ENCODE measurements at places on chromosomes 2 and 18.

DNA sequence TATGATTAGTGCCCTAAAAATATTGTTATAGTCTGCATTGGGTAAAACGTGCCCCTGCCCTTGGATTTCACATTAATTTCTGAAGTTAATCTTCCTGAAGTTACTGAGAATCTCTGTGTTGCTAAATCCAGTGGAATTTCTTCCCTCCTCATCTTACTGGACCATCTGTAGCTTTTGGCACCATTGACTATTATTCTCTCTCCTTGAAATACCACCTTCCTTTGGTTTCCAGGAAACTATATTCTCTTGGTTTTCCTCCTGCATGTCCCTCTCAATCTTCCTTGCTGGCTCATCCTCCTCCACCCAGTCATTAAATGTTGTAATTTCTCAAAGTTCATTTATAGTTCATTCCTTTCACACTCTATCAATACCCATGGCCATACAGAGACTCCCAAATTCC, 110.6 kb upstream of the SLC35G4 start:
- no peak for DNase-seq

- no peak for DNase-seq
These were observed 38.8 kb upstream of the ERMN start for GRCh38 chr2:157364257-157364974.

DNA sequence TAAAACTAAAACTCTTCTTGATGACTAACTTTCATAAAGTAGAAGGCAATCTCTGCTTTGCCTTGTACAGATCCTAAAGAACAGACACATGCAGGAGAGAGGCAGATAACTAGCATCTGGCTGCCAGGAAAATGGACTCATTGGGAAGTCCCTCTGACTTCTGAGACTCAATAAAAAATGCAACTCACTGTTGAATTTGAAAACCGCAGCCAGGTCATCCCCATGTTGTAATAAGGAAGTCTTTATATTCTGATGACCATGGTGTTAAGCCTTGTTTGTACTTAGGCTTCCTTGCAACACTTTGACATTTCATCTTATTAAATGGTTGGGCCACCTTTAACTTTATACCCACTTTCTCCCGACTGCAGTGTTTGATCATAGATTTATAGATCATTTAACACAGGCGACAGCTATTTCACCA, 375.1 kb upstream of the KCNH7 start:
- DNase-seq: no peak

- no peak for DNase-seq
These were observed 286.5 kb upstream of the REV1 start for GRCh38 chr2:99776206-99776905.

- no peak for DNase-seq
These were observed 107.3 kb upstream of the TLK1 start for GRCh38 chr2:171267855-171268629.

DNA sequence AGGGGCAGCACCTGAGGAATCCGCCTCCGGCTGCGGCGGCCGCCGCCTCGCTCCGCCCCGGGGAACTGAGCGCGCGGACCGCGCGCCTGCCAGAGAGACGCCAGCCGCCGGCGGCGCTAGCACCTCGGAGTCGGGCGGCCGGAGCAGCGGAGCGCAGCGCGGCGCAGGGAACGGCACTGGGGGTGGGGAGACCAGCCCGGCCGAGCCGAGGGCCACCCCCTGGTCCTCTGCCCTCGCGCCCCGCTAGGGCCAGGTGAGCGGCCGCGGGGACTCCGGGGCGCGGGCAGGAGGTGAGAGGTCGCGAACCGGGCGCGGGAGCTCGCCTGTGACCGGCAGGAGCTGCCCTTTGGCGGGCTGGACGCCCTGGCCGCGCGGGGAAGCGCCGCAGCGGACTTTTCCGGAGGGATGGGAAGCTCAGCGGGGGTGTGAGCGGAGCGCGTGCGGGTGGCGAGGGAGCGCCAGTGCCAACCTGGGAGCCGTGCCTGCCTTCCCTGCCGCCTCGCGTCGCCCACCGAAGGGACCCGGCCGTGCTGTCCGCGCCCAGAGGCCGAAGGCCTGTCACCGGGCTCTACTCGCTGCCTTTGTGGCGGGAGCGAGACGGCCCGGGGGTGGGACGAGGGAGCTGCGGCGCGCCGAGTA, at the start of gene GREB1L:
Gene GREB1L (plus strand): TSS at position 92 of the 639 bp plus-strand sequence. CDS start 141,287 bp downstream, outside the sequence.
- no peak for DNase-seq

DNA sequence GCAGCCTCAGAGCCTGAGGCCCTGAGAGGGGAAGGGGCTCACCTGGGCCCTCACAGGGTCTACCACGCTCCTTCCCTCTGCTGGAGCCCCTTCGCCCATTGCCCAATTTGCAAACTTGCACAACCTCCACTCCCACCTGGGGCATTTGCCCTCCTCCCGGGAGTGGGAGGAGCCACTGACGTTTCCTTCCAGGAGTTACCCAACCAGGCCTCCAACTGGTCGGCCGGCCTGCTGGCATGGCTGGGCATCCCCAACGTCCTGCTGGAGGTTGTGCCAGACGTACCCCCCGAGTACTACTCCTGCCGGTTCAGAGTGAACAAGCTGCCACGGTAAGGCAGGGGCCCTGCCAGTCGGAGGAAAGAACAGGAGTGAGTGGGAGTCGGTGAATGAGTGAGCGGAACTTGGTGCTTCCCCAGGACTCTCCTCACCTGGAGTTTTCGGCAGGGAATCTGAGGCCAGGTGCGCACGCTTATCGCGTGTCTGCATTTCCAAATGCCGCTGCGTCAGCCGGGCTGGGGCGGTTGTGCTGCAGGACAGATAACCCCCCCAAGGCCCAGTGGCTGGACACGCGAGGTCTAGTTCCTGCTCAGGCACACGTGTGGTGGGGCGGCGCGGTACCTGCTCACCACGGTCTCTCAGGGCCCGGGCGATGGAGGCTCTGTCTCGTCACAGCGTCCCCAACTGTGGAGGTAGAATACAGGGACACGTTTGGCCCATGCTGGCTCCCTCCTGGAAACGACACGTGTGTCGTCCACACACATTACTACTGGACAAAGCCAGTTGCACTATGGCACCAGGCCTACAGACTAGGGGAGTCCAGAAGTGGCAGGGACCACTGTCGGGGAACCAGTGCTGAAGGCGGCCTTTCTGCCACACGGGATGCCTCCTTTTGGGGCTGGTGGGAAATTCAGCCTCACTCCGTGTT, 11.7 kb downstream of the ANO7 start:
- no peak for DNase-seq

DNA sequence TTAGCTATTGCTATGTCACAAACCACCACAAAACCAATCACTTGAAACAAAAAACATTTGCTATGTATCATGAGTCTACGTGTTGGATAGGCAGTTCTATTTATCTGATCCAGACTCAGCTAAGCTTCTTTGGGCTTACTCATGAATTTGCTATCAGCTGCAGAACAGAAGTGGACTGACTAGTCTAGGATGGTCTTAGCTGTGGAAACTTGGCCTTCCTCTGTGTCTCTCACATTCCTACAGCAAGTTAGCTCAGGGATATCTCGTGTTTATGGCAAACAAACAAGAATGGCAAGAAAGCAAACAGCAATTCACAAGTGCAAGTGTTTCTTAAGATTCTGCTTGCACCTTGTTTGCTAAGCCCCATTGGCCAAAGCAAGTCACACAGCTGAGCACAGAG, 288.0 kb upstream of the TNP1 start:
- no peak for DNase-seq

- DNase-seq: no peak
These were observed 51.0 kb upstream of the CTDP1 start for GRCh38 chr18:79628416-79629248.

GRCh38 chr2:208570851-208571763, 164.5 kb downstream of the PTH2R start:
- no peak for DNase-seq

GRCh38 chr2:163465440-163465839, 270.4 kb downstream of the FIGN start:
- no peak for DNase-seq

- peak; percentile 56 for DNase-seq
These were observed 23.6 kb downstream of the INPP5D start for GRCh38 chr2:233083782-233084181.

GRCh38 chr2:33166287-33166881, 219.6 kb downstream of the LTBP1 start:
- DNase-seq: no peak

DNA sequence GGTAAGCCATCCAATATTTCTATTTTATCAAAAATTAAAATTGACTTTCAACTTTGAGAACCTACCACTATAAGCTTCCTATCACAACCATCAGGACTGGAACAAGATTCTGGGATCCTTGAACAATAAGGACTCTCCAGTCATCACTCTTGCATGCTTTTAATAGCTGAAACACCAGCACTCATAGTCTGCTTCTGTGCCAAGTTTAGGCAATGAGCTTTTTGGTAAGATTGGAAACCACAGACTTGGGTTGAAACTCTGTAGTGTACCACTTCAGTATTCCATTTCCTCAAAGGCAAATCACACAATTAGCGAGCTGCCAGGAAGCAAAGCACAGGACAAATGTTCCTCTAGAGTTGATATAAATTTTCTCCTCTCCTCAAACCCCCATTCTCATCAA, 1065.8 kb upstream of the SLC39A10 start:
- DNase-seq: no peak

DNA sequence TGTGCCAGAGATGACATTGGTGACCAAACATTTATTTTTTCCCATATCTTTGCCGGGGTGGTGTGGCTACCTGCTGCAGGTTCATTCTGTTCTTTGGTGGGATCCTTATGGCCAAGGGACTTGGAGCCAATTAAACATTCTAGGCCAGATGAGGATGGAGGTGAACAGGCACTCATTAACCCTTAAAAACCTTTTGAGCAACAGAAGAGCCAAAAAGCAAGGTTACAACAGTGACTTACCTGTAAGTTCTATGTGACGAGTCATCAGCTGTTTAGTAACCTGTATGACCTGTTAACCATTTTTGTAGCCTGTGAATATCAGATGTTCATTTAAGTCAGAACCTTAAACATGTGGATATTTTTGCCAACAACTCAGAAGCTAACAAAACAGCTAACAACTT, 105.6 kb downstream of the XRCC5 start:
- no peak for DNase-seq

GRCh38 chr2:66508484-66509071, 73.7 kb downstream of the MEIS1 start:
- DNase-seq: no peak

DNA sequence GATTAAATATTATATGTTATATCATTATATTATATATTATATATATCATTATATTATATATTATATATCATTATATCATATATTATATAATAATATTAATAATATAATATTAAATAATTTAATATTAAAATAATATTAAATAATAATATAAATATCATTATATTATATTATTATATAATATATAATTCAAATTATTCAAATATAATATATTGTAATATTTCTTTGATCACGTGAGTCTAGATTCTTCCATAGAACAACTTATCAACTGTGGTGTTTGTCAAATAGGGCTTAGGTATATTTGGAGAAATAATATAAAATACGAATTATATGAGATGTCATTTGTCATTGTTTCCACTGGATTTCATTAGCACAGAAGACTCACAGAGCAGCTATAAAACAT, 77.3 kb downstream of the SPHKAP start:
- no peak for DNase-seq

DNA sequence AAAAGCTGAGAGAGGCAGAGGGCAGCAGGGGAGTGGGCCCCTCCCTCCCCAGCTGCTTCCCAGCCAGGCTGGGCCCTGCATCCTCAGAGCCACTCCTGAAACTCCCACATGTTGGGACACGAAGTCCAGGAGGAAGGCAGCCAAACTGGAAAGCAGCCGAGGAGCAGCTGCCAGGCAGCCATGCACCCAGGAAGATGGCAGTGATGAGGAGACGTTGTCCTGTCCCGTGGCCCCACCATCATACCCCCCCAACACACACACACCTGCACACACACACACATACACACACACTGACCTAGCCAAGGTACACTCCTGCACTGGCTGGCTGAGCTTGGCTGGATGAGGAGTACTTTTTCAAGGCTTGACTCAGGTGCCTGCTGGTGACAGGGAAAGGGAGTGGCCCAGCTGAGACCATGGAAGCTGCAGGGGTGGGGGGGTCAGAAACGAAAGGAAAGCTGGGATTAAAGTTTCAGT, 106.0 kb downstream of the CYP26B1 start:
- no peak for DNase-seq

- no peak for DNase-seq
These were observed 94.8 kb upstream of the EPAS1 start for GRCh38 chr2:46202453-46202852.

GRCh38 chr18:24408496-24408895, 10.9 kb upstream of the OSBPL1A start:
- no peak for DNase-seq
